Stimulated activated CD8-positive, alpha-beta memory T cell treated with anti-CD3 and anti-CD28 coated beads, Interleukin-4, amount 100 ng/mL, for 1 hour (primary cell): ENCODE measurements at places on chromosomes 1 and 21.

GRCh38 chr1:12272770-12273169 is 42.9 kb downstream of the VPS13D start:
- DNase-seq: no peak

DNA sequence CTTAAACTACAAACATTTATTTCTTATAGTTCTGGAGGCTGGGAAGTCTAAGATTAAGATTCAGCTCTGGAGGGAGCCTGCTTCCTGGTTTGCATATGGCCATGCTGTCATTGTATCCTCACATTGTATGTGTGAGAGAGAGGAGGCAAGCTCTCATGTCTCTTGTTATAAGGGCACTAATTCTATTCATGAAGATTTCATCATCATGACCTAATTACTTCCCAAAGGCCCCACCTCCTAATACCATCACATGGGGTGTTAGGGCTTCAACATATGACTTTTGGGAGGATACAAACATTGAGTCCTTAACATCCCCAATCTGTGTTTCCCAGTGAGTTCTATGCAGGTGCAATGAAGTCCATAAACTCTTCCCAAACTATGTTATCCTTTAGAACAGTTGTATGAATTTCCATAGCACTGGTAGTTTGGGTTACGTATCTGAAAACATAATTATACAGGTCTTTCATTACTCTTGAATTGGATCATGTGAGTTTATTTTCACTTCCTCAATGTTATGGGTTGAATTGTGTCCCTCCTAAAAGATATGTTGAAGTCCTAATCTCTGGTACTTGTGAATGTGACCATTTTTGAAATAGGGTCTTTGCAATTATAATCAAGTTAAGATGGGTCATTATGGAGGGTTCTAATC is 124.2 kb downstream of the RUNX1 start:
- no peak for DNase-seq

DNA sequence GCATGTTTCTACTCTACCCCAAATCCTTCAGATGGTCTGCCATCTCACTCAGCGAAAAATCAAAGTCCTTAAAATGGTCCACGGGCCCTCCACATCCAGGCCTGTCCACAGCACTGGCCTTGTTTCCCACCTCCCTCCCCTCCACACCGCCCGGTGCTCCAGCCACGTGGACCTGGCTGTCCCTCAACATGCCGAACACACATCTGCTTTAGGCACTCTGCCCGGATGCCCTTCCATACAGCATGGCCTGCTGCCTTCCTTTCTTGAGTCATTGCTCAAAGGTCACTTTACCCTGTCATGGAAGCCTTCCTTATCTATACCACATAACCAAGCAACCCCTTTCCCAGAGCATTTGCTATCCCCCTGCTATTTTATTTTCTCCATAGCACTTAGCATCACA is 143.0 kb downstream of the DNM3 start:
- DNase-seq: no peak

- DNase-seq: no peak
Measured at GRCh38 chr1:41495210-41495948, 10.9 kb upstream of the EDN2 start.

- peak; percentile 42 for DNase-seq
Measured at GRCh38 chr1:27643600-27644368, 8.8 kb upstream of the FGR start.

DNA sequence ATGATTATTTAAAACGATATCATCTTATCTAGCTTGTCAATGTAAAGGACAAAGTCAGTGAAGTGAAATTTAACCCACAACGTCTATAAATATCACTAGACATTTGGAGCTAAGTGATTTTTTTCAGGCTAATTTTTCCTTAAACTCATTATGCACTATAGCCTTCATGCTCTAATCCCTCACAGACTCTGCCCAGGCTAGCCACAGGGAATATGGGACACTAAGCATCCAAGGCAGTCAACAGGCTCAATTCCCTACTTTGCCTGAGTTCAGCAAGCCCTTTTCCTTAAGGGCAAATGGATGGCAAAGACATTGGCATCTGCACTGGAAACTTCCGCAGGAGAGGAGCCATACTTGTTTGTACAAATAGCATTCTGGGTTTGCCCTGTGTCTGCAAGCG is 577.0 kb downstream of the LMO4 start:
- DNase-seq: no peak

DNA sequence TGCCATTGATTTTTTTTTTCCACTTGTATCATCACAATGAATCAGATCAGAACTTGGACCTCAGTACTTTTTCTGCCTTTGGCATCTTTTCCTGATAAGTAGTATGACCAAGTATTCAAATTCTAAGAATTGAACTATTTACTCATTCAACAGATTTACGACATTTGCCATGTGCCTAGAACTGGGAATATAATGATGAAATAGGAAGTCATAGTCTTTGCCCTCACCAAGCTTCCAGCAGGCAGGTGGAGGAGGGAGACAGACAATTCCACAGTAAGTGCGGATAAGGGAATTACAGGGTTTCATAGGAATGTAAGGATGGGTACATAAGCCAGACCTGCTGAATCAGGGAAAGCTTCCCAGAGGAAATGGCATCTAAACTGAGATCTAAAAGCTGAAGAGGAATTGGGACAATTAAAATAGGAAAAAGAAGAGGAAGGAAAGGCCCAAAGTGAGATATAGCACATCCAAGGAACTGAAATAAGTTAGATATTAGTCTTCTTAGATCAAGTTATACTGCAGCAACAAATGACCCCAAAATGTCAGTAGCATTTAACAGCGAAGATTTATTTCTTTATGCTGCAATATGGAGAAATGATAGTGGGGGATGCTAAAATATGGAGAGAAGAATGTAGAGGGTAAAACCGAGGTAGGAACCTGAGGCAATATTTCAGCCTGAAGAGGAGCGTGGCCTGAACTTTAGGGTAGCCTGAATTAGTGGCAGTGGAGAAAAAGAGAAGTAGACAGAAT is 5.3 kb upstream of the DDX59 start:
- no peak for DNase-seq

- DNase-seq: no peak
Measured at GRCh38 chr1:42038261-42038660, 114.9 kb upstream of the GUCA2B start.

- DNase-seq: no peak
Measured at GRCh38 chr1:17205652-17206051, 724 bp downstream of the PADI1 start.

GRCh38 chr1:63322944-63323864 is 837 bp downstream of the FOXD3 start:
- no peak for DNase-seq

GRCh38 chr1:40877698-40878097 is 15.5 kb upstream of the CITED4 start:
- DNase-seq: no peak

DNA sequence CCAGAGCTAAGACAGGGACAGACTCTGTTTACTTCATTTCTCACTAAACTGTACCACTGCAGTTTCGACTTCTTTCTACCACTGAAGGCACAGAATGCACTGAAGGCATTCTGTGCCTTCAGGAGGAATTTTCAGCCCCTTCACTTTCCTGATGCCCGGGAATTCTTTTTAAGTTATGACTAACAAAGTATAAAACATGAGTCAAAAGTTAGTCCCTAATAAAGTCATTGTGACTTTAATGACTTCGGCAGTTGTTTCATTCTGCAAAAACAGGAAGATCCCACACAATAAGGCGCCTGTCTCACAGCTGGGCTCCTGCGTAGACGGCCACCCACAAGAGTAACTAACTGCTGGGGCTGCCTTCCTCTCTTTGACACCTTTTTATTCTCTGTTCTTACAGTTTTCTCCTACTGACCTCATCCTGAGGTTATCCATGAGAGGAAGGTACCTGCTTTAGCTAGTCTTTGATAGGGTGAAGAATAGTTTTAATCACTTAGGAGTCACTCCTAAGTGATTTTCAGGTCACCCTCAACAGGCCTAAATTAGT is 183.9 kb upstream of the SGIP1 start:
- DNase-seq: no peak
